ENCODE measurements at places on chromosomes 1 and 21.

DNA sequence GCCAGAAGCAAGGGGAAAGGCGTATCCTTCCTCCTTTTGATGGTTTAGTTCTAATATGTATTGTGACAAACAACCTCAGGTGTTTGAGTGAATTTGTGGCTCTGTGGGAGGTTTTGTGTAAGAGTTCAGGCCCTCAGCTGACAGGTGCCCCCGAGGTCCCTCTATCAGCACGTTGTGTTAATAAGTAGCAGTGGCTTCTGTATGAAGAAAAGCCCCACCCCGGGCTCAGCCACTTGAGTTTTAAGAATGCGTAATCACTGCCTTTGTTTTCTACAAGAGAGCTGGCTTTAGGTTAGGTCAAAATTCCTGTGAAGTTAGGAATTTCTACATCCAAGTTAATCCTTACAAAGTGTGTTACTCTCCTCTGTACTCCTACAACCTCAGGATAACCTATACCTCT lies 92.4 kb upstream of the PGBD5 start:
- no peak for DNase-seq

GRCh38 chr1:174222166-174222949 lies 63.0 kb downstream of the RABGAP1L start:
- no peak for DNase-seq

- DNase-seq = no peak
These were observed 41.8 kb upstream of the RALGPS2 start for GRCh38 chr1:178683291-178683690.

DNA sequence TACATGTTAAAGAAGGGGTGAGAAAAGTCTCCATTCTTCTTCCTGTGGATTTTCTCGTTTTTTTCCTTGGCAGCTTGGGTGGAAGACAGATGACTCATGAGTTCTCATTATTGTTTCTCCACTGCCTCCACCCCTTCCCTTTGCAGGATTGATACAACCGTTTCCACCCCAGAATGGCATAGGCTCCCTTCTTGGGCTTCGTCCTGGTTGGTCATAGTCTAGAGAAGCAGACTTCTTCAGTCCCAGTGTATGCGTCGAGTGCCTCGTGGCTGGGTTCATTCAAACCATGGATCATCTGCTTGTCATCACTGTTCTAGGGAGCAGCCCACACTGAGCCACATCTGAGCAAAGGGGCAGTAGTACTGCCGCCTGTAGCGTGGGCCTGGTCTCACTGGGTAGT lies 13.7 kb downstream of the PTGFRN start:
- DNase-seq = no peak

GRCh38 chr1:161919229-161919628 lies 104.4 kb downstream of the OLFML2B start:
- DNase-seq = no peak

DNA sequence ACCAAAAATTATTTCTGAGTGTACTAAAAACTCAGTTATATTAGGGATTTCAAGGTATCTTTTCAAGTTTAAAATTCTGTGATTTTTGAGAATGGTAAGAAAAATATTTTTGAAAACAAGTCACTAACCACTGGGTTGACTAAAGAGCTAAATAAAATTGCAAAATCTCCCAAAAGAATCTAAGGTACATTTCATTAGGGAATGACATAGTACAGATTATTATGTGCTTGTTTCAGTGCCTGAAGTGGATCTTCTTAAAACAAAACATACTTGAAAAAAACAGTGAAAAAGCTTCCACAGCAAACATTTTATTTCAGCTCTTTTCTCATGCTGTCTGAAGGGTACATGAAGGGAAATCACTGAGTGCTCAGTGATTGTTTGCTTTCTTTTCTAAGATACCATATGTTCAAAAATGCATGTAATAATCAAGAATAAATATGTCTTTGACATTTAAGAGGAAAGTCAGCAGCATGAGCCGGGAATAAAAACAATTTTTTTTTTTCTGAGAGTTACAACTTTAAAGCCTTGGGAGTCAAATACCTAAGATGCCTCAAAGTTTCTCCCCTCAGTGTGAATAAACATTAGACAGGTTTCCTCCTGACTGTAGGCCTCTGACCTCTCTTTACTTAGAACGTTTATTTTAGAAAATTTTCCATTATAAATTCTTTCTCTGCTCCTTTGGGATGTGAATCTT lies 200.7 kb downstream of the KCNT2 start:
- no peak for DNase-seq

GRCh38 chr1:6033986-6034749 lies 11.5 kb upstream of the KCNAB2 start:
- peak; percentile 37 for DNase-seq

GRCh38 chr1:61082311-61083012 lies at the start of gene NFIA:
Gene NFIA (plus strand): TSS chr1:61082561.
- DNase-seq = peak; percentile 34

- no peak for DNase-seq
These were observed 11.1 kb upstream of the GJA5 start for GRCh38 chr1:147771226-147772125.

DNA sequence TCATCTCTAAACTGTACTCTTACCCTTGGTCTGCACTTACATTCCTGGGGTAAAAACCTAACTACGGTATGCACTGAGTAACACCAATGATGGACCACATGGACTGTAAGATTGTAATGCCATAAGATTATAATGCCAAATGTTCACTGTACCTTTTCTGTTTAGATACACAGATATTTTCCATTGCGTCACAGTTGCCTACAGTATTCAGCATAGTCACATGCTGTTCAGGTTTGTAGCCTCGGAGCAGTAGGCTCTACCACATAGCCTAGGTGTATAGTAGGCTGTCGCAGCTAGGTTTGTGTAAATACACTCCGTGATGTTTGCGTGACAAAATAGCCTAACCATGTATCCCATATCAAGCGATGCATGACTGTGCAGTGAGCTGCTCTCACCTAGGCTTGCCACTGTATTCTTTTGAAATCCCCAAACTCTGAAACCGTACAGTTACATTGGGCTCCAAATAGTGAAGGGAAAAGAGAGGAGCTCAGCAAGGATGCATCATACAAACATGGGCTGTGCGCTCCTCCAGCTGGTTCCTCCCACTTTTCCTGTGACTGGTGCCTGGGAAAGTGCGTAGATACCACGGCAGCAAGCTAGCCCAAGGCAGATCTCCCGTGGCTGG lies 35.2 kb downstream of the CFAP57 start:
- DNase-seq = no peak

GRCh38 chr1:4433075-4433474 lies 221.3 kb upstream of the AJAP1 start:
- no peak for DNase-seq

- no peak for DNase-seq
These were observed 1.5 kb downstream of the RNF186 start for GRCh38 chr1:19813643-19813960.

- DNase-seq = no peak
These were observed 7.4 kb downstream of the YTHDF2 start for GRCh38 chr1:28744184-28744583.

GRCh38 chr1:155942578-155943141 lies 1.2 kb downstream of the RXFP4 start:
- DNase-seq = no peak

DNA sequence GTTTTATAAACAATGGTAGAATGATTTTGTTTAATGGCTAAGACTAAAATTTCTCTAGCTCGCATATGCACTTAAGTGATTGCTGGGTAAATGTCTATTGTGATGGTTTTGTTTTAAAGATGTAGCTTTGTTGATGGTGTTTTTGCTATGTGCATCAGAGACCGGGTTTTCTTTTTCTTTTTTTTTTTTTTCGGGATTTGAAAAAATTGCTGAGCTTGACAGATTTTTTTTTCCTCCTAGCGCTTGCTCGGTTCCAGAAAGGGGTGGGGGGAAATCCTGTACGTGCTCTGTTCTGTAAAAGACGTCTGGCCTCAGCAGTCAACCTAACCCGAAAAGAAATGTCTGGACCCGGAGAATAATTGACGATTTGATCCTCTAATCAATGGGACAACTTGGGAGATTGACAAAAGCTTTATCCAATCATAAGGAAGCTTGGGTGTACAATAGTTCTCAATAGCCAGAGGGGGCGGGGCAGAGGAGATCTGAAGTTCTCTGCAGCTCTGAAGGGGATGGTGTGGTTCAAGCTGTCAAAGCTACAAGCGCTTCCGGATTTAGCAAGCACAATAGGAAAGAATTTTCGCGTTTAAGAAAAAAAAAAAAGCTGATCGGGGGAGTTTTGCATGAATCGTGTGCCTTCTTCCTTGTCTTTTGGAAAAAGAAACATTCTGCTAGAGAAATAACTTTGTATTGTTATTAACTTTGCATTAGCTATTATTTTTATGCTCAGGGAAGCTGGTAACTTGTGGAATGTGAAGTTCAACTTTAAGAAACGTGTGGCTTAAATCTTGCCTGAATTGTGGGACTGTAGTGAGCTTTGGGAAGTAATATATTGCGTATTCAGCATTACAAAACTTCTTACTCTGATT lies 4.5 kb upstream of the NFIA start:
- DNase-seq = peak; percentile 97

DNA sequence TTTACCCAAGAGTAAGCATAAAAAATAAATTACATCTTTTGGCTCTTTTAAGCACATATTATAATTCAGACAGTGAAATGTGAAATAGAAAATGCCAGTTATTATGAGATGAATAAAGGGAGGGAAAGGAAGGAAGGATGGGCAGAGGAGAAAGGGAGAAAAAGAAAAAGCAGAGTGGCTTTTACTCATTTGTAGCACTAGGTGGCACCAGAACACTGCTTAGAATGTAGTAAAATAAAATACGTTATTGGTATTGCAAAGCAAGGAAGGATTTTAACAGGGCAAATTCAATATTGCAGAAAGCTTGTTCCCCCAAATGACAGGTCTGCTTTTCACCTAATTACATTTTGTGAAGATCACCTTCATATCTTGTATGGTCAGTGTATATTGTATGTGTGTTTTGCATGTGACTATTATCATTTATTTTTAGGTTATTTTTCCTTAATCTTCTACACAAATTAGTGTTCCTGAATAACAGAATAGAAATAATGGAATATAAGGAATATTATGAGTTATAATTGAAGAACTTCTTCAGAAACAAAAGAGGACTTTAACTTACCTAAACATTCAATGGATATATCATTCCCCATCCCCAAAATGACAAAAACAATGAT lies 9.1 kb upstream of the PCNX2 start:
- peak; percentile 47 for DNase-seq

DNA sequence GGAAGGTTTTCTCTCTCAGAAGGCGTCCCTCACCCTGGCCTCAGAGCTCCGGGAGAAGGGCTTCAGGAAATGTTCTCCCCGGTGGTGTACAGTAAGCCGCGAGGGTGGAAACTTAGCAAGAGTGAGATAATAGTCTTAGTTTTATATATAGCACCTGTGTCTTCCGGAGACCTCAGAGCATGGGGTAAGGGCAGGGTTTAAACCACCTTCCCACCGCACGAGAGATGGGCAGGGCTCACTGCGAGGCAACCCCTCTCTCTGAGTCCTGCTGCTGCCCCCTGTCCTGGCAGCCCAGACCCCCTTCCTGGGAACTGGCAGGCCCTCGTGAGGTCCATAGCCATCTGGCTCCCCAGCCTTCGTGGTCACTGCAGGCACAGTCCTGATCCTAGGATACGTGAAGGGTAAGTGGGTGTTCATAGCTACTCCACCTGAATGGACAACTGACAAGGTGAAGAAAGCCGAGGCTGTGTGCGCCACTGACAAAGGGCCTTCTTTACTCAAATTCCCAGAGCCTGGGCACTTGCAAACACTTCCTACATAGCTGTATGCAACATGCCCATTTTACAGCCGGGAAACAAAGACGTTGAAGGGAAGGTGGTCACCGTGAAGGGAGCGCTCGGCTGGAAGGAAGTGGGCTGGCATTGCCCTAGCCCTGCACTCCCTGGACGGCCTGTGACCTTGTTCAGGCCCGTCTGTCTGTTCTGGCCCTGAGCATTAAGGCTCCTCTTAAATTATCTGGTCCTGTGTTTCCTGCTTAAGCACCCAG lies 26.9 kb downstream of the ITPKB start:
- peak; percentile 63 for DNase-seq

- DNase-seq = no peak
These were observed 37.3 kb downstream of the PLEKHA6 start for GRCh38 chr1:204322339-204322868.

DNA sequence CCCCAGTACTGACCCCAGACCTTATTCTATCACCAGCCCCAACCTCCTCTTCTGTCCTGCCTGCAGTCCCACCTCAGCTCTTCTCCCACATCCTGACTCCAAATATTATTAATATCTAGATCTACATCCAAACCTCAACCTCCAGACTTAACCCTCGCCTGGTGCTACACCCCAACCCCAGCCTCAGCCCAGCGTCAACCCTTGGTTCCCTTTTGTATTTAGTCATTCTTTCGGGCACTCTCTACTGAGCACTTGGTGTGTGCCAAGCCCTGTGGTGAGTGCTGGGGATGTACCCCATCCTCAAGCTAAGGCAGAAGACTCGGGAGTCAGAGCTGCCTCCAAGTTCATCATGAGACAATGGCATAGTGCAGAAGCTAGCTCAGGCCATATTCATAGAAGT lies 1.1 kb downstream of the SHISAL2A start:
- DNase-seq = peak; percentile 32

GRCh38 chr1:203593723-203594122 lies 32.9 kb upstream of the ATP2B4 start:
- peak; percentile 69 for DNase-seq

GRCh38 chr1:85148524-85149250 lies 52.1 kb downstream of the SYDE2 start:
- no peak for DNase-seq
